ENCODE measurements at places on chromosomes 4 and X.

- DNase-seq: no peak
Observed at GRCh38 chr4:21826071-21826470, 122.5 kb downstream of the KCNIP4 start.

DNA sequence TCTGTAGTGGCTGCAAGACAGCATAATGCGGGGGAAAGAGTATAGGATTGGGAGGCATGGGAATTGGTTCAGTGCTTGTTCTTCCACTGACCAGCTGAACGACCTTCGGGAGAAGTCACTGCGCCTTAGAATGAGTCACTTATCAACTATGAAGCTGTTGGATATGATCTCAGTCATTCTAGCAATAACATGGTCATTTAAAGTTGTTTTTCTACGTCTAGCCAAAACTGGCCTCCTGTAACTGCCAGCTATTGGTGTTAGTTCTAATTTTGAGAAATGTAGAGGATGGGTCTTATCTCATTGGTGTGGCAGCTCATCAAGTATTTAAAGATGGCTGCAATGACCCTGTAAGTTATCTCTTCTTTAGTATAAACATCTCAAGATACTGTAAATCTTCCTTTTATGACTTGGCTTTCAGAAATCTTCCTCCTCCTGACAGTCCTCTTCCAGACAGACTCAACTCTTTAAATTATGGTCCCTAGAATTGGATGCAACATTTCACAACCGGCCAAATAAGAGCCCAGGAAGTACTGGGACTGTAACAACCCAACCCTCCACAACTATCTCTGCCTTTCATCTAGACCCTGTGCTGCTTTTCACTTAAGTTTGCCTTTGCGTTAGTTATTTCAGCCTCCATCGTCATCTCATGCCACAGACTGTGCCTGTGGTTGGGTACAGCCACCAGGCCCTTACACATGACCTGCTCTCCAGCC is 243.3 kb downstream of the CBR4 start:
- no peak for DNase-seq

DNA sequence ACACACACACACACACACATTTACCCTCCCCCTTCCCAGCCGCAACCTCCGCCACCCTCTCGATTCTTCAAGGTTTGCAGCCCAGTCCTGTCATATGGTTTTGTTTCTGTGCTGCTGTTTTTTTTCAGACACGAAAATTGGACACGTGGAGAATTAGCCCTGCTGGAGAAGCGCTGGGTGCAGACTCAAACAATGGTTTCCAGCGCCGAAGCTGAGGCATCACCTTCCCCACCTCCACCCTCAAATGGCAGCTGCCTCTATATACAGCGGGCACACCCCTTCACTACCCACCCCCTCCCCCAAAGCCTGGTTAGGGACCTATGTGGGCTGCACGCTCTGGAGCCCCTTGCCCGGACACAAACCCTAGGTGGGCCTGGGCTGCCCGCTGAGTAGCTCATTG is 87.9 kb downstream of the BCOR start:
- no peak for DNase-seq

DNA sequence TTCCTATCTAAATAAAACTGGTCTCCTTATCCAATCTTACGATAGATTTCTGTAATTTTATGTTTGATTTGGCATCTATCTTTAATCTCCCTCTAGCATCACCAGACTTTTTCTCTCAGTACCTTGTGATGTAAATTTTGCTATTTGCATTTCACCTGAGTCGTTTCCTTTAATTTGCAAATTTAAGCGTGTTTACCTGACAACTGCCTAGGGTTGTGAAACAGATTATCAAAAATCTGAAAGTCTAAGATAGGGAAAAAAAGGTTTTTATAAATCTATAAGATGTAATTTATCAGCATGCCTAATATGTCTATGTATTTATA is 39.4 kb upstream of the TMPRSS11E start:
- no peak for DNase-seq

GRCh38 chr4:42371305-42372252 is 25.7 kb upstream of the SHISA3 start:
- DNase-seq: no peak

GRCh38 chr4:165802452-165802851 is 70.6 kb upstream of the TLL1 start:
- DNase-seq: no peak

DNA sequence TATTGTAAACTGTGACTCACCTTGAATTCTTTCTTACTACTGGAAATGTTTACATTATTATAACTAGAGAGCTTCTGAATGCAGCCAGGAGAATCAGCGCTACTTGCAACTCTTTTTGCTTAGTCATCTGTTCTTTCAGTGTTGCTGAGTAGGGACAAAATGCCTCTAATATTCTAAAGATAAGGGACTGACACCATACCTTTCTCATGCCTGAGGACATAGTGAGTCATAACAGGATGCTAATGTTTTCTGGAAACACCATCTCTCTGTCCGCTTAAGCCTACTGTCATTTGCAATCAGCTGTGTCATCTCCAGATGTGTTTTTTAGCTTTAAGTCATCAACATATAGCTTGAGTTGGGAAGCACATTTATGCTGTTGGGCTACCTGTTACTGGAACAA is 108.3 kb downstream of the QRFPR start:
- DNase-seq: no peak

DNA sequence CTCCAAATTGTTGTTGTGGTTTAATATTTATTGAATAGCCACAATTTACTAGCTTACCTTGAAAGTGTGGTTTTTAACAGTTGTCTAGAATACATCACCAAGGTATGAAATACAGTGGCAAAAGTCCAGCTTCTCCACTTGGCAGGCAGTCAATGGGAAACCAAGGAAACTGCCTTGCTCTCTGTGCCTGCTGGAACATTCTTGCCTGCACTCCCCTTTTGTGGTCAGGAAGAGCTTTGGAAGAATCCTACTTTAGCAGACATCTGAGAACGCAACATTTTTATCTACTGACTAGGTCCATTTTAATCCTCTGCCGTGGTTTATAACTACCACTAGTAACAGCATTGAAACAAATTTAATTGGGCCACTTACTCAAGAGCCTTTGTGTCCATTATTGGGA is 64.5 kb downstream of the TENM3 start:
- no peak for DNase-seq

GRCh38 chrX:121231566-121232358 is 184.4 kb downstream of the GLUD2 start:
- DNase-seq: no peak

GRCh38 chr4:24236532-24236931 is 346.7 kb upstream of the PPARGC1A start:
- no peak for DNase-seq

Data from activated CD4-positive, alpha-beta T cell treated with anti-CD3 and anti-CD28 coated beads, Interleukin-2, amount 50 U/mL, for 1 hour (primary cell).